CD4-positive, alpha-beta T cell treated with Interleukin-2 at 100 ng/mL for 4 hours (primary cell): ENCODE measurements at places on chromosomes 3 and 15.
A peak's percentile ranks its signal among the peaks of the same experiment; 100 is the strongest.

DNA sequence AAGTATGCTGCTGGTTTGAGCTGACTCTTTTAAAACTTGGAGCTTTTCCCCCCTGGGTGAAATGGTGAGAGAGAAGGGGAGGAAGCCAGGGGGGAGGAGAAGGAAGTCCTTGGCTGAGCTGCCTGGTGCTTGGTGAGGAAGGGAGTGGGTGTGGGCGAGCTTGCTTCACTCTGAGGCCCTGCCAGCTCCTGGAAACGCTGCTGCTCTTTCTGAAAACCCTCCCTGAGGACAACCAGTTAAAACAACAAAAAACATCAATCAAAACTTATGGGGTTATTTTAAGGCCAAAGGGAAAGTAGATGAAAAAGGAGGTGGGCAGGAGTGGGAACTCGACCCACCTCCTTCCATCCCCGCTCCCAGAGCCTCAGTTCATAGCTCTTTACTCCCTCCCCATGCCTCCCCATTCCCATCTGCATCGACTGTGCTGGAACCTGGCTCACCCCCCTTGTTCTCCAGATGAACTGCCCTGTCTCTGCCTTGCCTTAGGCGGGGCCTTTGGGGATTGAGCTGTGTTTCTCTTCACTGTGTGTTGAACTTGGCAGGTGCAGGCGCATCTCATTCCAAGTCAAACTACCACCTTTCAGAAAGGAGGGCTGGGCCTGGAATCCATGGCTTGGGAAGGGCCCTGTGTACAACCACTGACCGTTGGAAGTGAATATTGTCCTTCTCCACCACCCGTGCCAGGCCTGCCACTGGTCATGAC lies 166.1 kb downstream of the ZNF621 start:
- DNase-seq, result no peak

- no peak for DNase-seq
Measured at GRCh38 chr15:28923726-28924280, 38.0 kb downstream of the APBA2 start.

DNA sequence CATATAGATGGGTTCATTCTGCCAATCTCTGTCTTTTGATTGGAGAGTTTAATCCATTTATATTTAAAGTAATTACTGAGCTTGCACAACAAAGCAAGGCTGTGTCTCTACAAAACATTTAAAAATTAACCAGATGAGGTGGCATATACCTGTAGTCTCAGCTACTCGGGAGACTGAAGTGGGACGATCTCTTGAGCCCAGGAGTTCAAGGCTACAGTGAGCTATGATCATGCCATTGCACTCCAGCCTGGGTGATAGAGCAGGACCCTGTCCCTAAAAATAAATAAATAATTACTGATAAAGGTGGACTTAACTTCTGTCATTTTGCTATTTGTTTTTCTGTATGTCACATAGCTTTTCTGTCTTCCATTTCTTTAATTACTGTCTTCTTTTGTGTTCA lies 78.1 kb downstream of the PDE8A start:
- DNase-seq, result no peak

GRCh38 chr3:151133175-151133574 lies 47.7 kb downstream of the MED12L start:
- DNase-seq, result no peak

DNA sequence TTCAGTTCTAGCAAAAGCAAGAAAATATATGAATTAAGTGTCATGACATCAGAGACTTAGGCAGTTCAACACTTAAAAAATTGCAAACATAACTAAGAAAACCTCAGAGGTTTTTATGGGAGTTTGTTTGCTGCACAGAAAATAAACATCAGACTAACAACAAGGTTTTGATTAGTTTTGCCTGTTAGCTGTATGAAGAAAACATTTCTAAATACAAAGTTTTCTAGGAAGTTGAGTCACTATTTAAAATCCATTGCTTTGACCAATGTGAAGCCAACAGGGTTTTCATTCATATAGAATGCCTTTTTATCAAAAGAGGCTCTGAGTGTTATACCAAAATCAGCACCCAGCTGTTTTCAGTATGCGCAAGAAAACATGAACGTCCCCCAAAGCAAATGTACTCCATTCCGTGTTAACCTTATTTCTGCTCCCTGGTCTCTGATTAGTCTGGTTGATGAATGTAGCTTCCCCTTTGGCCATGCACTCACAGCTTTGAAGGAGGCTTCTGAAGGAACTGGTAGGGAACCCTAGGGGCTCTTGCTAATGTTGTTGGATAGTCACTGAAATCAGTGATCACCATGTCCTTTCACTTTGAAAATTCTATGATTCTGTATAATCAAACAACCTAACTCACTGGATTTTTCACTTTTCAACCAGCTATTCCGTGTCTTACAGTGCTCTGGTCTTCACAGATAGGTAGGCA lies 89.6 kb upstream of the TSEN2 start:
- no peak for DNase-seq

DNA sequence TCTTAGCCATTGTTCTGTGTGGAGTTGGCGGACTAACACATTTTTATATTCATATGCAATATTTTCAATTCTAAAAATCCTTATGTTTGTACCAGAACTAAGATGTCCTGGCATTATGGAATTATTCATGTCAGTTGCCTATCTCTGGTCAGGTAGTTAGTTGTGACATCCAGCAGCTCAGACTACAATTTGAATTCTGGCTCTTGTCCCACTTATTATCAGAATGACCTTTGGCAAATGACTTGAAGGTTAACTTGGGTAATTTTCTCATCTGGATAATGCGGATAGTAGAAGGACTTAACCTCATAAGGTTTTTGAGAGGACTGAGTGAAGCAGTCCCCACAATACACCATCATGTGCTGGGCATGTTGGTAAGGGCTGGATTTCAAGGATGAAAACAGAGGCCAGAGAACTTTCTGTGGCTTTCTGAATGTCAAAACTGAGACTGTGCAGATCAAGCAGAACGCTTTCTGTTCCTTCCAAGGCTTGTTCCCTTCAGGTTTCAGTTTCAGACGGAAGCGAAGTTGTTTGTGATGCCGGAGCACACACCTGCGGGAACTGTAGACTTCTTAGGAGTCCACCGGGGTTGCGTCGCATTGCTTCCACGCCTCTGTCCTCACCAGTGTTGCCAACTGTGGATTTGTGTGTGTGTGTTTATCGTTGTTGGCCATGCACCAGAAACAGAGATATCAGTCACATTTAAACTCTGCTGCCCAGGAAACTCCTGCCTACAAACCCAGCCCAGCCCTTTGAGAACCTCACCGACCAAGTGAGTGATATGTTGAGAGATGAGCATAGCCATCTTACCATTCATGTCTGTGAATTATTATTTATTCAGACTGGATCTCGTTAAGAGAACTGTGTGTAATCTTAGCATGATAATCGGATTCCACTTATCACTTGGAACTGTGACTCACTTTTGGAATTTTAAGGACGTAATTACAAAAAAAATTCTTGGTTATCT lies 76.0 kb downstream of the PTPRG start:
- no peak for DNase-seq

GRCh38 chr3:158488670-158489069 lies 82.3 kb upstream of the MLF1 start:
- no peak for DNase-seq

- no peak for DNase-seq
Measured at GRCh38 chr3:165502707-165503106, 306.5 kb upstream of the SLITRK3 start.

DNA sequence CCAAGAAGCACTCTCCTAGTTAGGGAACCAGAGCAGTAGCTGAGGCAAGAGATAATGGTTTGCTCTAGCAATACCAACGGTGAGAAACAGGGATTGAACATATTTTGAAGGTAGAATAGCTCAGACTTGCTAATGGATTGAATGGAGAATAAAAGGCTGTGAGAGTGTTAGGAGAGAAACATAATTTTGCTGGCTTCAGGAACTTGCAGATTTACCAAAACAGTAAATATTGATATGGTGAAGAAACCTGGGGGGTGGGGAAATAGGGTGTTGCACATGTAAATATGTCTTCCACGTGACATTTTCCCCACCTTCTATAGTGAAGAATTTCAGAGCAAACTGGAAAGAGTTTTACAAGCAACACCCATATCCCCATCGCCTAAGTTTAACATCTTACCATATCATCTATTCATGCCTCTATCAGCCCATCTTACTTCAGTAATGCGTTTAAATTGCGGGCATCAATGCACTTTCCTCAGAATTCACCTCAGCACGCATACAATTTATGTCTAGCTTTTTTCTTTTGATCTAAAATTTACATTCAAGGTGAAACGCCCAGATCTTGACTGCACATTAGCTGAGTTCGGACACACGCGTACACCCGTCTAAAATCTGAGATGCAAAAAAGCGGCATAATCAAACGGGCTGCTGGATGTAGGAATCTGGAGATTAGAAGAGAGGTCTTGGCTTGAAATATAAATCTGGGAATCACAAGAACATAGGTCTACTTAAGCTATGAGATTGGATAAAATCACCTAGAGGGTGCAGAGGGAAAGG lies 891 bp upstream of the NR1D2 start:
- DNase-seq, result no peak

GRCh38 chr15:80773122-80773551 lies 6.0 kb upstream of the CEMIP start:
- DNase-seq, result no peak

DNA sequence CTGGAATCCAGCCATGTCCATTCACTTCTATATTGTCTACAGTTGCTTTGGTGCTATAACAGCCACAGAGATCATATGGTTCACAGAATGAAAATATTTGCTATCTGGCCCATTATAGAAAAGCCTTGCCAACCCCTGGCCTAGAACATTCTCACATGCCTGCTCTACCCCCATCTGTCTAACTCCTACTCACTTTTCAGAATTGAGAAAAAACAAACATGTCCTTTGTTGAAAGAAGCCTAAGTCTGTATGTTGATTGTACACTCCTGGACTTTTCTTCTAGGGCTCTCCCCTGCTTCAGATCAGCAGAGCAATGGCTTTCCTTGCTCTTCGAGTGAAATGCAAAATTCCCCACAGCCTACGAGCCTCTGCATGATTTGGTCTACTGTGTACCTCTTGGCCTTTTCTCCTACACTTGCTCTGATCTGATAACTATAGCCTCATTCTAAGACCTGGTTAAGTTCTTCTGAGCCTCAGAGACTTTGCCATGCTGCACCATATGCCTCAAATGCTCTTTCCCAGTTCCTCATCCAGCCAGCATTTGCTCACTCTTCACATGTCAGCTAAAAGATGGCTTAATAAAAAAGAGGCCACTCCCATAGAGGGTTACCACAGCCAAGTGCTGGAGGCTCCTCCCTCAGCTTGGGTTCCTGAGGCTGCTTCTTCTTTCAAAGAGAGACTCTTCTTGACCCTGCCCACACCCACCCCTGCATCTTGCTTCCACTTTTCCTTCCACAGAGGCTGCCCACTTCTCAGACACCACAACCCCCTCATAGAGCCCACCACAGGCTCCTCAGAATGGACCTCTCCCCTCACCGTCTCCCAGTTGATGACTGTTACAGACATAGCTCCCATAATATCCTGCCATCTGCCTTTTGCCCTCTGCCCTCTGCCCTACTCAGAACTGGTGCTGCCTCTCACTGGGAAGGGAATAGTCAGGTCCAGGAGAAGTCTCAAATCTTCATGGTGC lies 22.9 kb upstream of the DCLK3 start:
- DNase-seq, result peak; percentile 1

- DNase-seq, result no peak
Measured at GRCh38 chr3:171095063-171095462, 68.5 kb upstream of the SLC2A2 start.

DNA sequence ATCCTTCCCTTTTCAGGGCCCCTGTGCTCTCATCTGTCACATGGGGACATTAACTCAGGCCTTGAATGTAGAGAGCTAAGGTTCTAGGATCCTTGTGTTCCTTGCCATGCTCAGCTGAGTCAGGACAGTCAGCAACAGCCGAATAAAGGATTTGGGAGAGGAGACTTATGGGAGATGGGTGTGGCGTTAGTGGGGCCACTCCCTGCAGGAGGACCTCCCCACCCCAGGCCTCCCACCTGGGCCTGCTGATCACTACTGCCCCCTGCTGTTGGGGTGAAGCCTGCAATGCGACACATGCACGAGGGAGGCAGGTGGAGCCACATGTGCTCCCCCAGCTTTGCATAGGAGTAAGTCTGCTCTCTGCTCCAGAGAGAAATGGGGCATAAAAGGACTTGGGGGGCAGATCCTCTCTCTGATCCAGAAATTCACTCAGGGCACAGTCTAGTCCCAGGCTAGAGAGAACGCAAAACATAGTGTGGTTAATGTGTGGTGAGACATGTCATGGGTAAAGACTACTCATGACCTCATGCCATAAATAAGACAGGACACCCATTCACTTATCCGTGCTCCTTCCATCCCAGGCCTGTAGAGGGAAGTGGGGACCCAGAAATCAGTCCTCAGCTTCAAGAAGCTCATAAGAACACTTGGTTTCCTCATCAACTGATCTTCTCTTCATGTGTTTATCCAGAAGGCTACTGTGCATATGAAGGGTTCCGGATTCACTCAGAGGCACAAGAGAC lies 19.4 kb downstream of the RBP1 start:
- no peak for DNase-seq

DNA sequence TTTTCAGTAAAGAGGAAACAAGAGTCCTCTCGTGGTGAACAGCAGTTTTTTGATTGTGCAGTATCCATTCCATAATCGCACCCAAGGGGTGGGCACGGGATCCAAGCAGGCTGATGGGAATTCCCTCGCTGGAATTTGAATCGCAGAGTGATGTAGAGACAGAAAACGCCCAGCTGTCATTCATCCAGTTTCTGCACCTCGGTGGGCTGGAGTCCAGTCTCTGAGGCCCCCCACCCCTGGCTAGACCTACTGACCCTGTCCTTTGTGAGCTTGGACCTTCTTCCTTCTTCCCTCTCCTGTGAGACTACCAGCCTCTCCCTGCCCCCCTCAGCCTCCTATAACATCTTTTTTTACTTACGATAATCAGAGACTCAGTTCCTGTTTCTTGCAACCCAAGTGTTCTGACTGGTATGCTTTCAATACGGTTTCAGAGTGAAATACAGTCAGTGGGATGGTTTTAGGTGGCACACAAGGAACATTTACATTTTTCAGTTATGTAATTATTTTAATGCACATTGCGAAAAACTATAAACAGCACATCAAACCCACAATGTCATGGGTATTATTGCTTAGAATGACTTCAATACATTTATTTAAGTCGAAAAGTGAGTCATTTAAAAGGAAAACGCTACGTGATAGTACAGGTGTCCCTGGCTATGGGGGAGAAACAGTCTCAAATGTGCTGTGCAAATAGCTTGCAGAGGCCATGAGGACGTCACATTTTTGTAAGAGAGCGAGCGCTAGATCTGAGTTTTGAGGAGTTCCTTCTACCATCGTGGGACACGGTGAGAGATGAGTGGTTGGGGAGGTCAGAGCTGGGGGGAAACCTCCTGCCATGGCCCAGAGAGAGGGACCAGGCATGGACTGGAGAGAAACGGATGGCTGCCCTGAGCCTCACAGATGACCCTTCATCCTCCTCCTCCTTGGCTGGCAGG lies 37.5 kb upstream of the CHST2 start:
- DNase-seq, result no peak
